ENCODE measurements at places on chromosomes 1 and 21. TPM values are rescaled to one million over a fixed set of nuclear protein-coding genes. Genes with fewer than 3 reads are reported as not detected.

The RGS8 gene
- total RNA-seq: 0.05 TPM

The TMEM59 gene
- total RNA-seq: 262 TPM

DNA sequence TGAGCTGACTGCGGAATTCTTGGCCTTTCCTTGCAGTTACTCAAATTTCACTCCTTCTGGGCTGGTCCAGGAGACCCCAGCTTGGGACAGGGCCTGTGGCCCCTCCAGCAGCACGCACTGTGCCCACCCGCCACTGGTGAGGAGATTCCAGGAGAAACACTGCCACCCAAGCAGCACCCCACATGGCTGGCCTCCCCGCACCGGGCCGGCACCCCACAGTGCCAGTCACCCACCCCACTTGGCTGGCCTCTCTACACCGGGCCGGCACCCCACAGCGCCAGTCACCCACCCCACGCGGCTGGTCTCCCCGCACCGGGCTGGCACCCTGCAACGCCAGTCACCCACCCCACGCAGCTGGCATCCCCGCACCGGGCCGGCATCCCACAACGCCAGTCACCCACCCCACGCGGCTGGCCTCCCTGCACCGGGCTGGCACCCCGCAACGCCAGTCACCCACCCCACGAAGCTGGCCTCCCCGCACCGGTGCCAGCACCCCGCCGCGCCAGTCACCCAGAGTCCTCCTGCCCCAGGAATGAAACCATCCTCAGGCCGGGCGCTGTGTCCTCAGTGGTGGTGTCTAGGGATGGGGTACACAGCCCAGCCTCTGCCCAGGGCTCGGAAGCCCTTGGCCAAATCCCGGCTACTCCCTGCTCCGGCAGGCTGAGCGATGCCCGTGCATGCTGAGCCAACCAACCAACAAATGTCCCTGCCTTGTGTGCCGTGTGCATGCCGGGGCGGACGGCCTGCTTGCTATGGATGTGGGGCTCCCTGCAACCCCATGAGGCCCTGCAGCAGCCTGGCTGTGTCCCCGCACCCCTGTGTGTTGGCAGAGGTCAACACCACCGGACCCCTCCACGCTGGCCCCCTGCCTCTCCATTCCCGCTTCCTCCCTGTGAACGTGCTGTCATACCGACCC is 38.6 kb upstream of the TSPEAR start:
- no peak for DNase-seq

- DNase-seq: no peak
These were observed 227.1 kb downstream of the KCTD3 start for GRCh38 chr1:215794156-215794555.

GRCh38 chr1:198205016-198205684 is 48.4 kb downstream of the NEK7 start:
- no peak for DNase-seq

Measured in HT1080 (cell line).